A673 (cell line): ENCODE measurements at places on chromosomes 5 and 9. TPM values are rescaled to one million over a fixed set of nuclear protein-coding genes. Genes with fewer than 3 reads are reported as not detected.
A peak's percentile ranks its signal among the peaks of the same experiment; 100 is the strongest.

SLC6A18 gene
- not detected in 2 replicates for total RNA-seq

- no peak for DNase-seq
Observed at GRCh38 chr5:115873392-115873791, 31.7 kb downstream of the AP3S1 start.

- peak; percentile 68 for DNase-seq
Observed at GRCh38 chr9:94623253-94623652, 16.1 kb downstream of the FBP1 start.

PANK3 gene
- total RNA-seq = 79.2 and 87.9 TPM in 2 replicates

GRCh38 chr5:176169393-176170063, 68.7 kb upstream of the SIMC1 start:
- DNase-seq = no peak
